ENCODE measurements at places on chromosomes 12 and 14. TPM values are rescaled to one million over a fixed set of nuclear protein-coding genes. Genes with fewer than 3 reads are reported as not detected.

TAS2R8 gene
- not detected for total RNA-seq

CABP1 gene
- total RNA-seq, result 0.10 TPM

CACNA1C gene
- total RNA-seq, result 0.07 TPM

REP15 gene
- total RNA-seq, result 0.36 TPM

PPFIBP1 gene
- 21.0 TPM for total RNA-seq

All from A549 treated with Hydrocortisone at 1 μM for 4 hours (cell line).